ENCODE measurements at places on chromosomes 3 and 15.

- DNase-seq, result no peak
Observed at GRCh38 chr3:192802957-192803899, 75.9 kb upstream of the FGF12 start.

GRCh38 chr15:28109626-28110455, 10.7 kb upstream of the OCA2 start:
- DNase-seq, result no peak

DNA sequence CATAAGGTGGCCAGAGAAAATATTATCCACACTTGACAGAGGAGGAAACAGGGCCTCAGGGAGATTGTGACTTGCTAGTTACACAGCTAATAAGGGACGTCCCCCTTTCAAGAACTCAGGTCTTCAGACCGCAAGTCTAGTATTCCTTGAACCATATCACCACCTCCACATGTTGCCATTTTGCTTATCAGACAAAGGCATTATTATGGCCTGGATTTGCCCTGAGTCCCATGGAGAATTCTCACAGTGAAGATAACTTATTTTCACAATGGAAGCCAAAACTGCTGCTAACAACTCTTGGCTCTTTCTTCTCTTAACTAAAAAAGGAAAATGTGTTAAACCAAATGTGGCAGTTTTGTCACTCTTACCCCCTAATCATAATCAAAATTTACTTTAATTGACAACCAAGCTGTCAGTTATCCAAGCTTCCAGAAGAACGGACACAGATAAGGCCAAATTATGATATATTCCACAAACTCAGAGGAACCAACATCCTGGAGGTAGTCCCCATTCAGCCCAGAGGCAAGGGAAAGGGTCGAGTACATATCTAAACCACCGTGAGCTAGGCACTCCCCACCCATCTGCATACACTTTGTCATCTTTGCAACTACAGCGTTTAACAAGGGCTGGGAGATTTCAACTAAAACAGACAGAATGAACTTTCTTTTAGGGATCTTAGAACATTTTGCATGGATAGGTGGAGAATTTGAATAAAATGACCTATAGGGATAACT, 63.6 kb upstream of the THBS1 start:
- no peak for DNase-seq

DNA sequence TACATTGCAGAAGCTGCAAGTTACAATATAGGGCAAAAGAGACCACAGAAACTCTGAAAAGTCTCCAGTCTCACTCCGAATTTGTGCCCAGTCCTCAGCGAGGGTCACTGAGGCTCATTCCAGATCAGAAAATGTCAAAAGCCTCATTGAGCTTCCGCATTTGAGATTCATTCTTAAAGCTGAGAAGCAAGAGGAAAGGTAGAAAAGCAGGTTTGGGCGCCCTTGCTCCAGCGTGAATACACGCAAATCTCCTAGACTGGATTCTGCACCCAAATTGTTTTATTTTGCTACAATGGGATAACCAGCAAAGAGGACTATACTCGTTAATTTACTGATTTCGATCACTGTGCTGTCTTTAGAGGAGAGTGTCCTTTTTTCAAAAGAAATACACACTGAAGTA, 212.2 kb downstream of the STT3B start:
- DNase-seq, result no peak

- DNase-seq, result no peak
Observed at GRCh38 chr3:11764931-11765363, 81.7 kb downstream of the TAMM41 start.

DNA sequence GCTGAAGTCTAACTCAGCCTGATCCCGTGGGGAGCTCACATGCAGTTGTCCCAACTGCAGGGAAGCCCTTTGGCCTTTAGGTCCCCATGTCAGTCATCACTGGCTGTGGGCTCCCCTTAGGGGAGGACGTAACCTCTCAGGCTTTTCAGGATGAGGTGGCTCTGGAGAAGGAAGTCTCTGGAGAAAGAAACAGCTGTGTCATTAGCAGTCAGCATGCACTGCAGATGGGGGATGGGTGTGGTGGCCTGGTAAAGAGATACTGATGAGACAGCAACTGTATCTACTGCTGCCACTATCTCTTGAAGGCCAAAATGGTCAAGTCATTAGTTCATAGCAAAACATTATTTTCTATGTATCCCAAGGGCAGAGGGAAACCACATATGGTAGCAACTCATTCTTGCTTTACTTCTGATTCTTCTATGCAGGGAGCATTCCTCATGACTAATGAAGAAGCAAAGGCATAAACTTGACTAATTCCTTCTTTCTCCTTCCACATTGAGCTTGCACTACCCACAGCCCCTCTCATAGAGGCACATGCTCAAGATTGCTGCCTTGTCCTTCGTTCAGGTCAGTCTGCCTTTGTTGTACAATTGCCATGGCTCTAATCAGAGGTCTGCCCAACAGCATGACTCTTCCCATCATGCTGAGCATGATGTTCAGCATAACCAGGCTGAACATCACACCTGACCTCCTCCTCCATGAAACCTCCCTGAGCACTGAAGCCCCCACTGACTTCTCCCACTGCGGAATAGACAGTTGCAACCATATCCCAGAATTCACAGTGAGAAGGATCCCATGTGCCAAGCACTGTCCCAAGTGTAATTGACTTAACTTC, 47.8 kb upstream of the TMEM158 start:
- no peak for DNase-seq

DNA sequence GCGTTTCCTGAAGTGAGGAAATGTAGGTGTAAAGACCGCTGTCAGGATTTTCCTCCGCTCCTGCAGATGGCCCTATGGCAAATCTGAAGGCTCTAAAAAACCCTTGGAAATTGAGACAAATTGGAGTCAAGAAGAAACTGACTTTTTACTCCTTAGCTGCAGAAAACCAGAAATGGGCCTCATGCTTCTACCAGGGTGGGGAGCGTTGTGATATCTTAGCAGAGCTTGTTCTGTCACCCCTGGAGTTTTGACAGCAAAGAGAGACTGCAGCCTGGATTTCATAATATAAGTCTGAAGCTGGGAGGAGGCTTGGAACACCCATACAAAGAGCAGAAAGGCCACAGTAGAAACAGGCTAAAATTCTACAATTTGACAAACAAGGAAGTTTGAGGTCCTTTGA, 283.0 kb upstream of the PLSCR5 start:
- no peak for DNase-seq

GRCh38 chr15:45794712-45795439, 160.0 kb downstream of the SQOR start:
- no peak for DNase-seq

DNA sequence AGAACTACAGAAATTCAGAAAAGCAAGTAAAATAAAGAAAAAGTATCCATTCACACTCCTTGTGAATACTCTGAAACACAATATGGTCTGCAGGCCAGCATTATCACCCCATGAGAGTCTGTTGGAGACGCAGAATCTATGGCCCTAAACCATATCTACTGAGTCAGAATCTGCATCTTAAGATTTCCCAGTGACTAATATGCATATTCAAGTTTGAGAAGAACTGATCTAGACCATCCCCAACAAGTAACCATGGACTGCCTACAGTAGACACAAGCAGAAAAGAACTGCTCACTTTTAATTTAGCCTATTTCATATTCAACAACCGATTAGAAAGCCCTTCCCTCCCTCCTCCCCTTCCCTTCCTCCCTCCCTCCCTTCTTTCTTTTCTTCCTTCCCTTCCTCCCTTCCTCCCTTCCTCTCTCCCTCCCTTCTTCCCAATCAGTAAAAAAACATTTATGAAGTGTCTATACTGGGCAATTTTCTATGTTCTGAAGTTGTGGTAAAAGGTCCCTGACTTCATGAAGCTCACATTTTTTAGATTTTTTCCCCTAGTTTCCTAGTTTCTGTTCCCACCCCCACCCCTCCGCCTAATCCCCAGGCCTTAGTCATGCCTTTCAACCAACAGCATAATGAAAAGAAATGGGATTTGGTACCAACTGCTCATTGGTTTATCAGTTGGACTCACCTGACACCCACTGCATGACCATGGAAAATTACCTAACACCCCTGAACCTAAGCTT, 125.2 kb downstream of the CNTN3 start:
- no peak for DNase-seq

DNA sequence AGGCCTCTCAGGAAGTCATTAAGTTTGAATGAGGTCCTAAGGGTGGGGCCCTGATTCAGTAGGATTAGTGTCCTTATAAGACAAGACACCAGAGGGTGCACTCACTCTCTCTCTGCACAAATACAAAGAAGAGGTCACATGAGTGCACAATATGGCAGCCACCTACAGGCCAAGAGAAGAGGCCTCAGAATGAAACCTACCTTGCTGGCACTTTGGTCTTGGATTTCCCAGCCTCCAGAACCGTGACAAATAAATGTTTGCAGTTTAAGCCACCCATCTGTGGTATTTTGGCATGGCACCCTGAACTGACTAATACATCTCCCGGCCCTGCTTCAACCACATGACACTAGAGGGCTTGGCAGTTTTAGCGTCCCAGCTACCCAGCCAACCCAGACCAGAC, 73.9 kb upstream of the CHRNB4 start:
- DNase-seq, result no peak

- DNase-seq, result no peak
Observed at GRCh38 chr3:171569571-171570132, 109.4 kb upstream of the TNIK start.

DNA sequence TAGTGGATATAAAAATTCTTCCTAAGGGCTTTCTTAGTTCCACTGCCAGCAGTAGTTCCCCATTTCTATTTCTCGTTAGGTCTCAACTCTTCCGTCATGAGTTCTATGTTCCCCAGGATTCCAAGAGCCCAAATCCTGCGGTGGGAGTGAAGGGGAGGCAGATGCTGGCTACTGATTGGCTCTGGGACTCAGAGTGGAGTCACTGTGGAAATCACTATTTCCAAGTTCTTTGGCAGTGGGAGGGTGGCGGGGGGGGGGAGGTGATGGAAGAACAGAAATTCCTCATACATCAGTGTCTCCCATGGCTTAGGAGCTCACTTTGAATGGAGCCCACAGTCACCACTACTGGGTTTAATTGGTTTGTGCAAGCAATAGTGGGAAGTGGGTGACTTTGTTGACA, 5.6 kb downstream of the CCR1 start:
- no peak for DNase-seq

GRCh38 chr3:171187706-171188290, 161.3 kb upstream of the SLC2A2 start:
- peak; percentile 4 for DNase-seq

DNA sequence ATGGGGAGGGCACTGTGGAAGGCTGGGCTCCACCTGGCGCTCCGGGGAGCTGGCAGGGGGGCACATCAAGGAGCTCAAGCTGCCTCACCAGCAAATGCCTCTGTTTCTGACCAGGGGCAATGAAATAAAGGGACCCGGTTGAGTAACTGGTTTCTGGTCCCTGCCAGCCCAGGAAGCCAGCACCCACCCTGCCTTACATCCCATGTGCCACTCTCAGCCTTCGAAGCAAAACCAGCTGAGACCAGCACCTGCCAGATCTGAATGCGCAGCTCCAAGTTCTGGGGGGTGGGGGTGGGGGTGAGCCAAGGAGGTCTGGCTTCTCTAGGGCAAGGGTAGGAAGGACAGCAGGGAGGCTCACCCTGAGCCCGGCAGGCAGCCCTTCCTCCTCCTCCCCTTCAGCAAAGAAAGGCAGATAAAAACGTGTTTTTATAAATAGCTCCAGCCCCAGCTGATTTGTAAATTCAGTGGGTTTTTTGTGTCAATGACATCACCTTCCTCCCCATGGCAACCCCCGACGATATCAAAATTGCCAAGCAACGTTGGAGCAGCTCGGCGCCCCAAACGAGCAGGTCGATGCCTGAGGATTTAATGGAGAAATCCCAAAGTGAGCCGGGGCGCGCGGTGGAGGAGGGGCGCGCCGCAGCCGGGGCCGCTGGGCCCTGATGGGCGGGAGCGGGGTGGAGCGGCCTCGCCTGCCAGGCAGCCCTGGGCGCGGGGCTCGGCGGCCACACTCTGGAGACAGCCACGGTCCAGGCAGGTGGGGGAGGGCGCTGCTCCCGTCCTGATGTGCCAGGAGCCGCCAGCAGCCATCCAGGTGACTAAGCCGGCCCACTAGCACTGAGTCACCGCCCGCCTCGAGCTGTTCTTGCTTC, at the start of gene PAK6:
TSS of gene PAK6 (plus strand) at position 532 of the 872 bp plus-strand sequence. CDS start 25,723 bp downstream, outside the sequence.
- no peak for DNase-seq

DNA sequence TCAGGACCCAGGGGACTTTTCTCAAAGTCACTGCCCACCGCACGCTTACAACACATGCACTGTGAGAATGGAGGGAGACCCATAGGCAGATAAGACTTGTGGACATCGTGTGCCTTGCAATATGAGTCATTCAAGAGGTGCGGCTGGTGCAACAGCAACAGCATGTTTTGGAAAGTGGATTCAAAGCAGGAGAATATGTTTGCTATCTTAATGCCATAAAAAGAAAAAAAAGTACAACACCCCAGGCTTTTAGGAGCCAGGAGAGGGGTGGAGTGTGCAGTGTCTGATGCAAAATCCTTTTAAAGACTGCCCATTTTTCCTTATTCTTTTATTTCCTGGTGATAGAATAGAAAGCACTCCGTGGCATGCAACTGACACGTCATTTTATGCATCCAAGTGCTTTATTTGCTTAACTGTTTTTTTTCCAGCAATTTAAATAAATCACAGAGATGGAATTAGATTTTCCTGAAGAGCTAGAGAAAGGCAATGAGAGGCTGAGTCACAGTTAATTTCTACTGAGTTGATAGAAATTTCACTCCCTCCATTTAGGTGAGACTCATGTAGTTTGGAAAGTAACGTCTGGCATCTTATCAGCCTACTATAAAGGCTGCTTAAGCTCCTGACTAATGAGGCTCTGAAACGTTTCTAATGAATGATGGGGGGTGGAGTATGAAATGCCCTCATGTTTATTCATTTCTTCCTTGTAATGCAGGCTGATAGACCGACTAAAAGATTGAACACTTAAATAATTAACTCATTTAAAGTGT, 96.4 kb downstream of the NSUN3 start:
- DNase-seq, result no peak
